ENCODE measurements at places on chromosomes 12 and 14. TPM values are rescaled to one million over a fixed set of nuclear protein-coding genes. Genes with fewer than 3 reads are reported as not detected.

DNA sequence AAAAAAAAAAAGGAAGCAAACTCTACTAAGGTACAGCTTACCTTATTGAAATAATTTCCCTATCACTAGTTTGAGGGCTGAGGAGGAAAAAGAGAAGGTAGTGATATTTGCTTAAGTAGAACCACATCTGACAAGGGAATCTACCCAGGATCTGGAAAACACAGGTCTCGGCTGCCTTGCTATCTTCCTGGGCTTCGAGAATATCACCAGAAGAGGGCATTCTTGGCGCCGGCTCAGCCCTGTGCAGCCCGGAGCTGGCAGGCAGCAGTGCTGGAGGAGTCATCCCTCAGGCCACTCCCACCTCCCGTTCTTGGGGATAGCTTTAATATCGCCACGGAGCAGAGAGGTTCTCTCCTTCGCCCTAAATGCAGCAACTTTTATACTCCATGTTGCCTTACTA lies 1181.2 kb downstream of the VRK1 start:
- peak; percentile 80 for DNase-seq
- peak overlapping the region; percentile 67 for H3K4me3 ChIP-seq
- no peaks in the 10 kb centered on the region for H3K36me3 ChIP-seq
- H3K27me3 ChIP-seq = peaks cover 7% of the 10 kb centered on the region
- H3K27ac ChIP-seq = no peak overlapping the region

- no peaks in the 10 kb centered on the region for H3K4me1 ChIP-seq
- no peak overlapping the region for H3K4me3 ChIP-seq
- peaks cover 5% of the 10 kb centered on the region for H3K27me3 ChIP-seq
- DNase-seq = no peak
- no peak overlapping the region for H3K27ac ChIP-seq
- peaks cover 14% of the 10 kb centered on the region for H3K36me3 ChIP-seq
These were observed 2.2 kb downstream of the SERPINA9 start for GRCh38 chr14:94473666-94474410.

GRCh38 chr14:63078569-63078968 lies 33.3 kb upstream of the KCNH5 start:
- no peak overlapping the region for H3K4me3 ChIP-seq
- H3K27ac ChIP-seq = no peak overlapping the region
- no peaks in the 10 kb centered on the region for H3K36me3 ChIP-seq
- H3K4me1 ChIP-seq = no peaks in the 10 kb centered on the region
- no peak for DNase-seq

- no peaks in the 10 kb centered on the region for H3K4me1 ChIP-seq
- no peaks in the 10 kb centered on the region for H3K27me3 ChIP-seq
- DNase-seq = no peak
- no peak overlapping the region for H3K4me3 ChIP-seq
- peak overlapping the region; percentile 84 for H3K27ac ChIP-seq
These were observed 6.8 kb upstream of the UNC119B start for GRCh38 chr12:120703311-120703942.

DNA sequence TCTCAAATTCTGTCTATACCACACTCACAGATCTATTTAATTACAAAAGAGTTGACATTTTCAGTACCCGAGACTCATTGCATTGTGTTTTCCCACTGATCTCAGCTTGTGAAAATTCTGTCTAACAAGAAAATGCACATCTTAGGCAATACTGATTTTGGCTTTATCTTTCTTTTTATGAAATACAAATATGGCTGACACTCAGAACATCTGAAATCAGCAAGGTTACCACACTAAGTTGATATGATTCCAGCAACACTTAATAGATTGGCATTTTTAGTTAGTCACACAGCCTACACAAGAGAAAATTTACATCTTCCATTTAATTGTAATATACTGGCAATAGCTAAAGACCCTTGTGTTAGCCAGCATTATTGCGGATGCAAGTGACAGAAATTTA lies 40.3 kb downstream of the PEX5 start:
- no peak overlapping the region for H3K4me3 ChIP-seq
- H3K4me1 ChIP-seq = no peaks in the 10 kb centered on the region
- H3K27me3 ChIP-seq = no peaks in the 10 kb centered on the region
- no peak for DNase-seq

GRCh38 chr14:91453744-91454143 lies 36.1 kb upstream of the CCDC88C start:
- no peaks in the 10 kb centered on the region for H3K27me3 ChIP-seq
- H3K4me1 ChIP-seq = peaks cover 15% of the 10 kb centered on the region
- H3K36me3 ChIP-seq = peaks cover 31% of the 10 kb centered on the region
- DNase-seq = no peak

- H3K27ac ChIP-seq = no peak overlapping the region
- H3K36me3 ChIP-seq = no peaks in the 10 kb centered on the region
- peaks cover 8% of the 10 kb centered on the region for H3K4me1 ChIP-seq
These were observed 45.7 kb upstream of the KCNA5 start for GRCh38 chr12:4997939-4998338.

DNA sequence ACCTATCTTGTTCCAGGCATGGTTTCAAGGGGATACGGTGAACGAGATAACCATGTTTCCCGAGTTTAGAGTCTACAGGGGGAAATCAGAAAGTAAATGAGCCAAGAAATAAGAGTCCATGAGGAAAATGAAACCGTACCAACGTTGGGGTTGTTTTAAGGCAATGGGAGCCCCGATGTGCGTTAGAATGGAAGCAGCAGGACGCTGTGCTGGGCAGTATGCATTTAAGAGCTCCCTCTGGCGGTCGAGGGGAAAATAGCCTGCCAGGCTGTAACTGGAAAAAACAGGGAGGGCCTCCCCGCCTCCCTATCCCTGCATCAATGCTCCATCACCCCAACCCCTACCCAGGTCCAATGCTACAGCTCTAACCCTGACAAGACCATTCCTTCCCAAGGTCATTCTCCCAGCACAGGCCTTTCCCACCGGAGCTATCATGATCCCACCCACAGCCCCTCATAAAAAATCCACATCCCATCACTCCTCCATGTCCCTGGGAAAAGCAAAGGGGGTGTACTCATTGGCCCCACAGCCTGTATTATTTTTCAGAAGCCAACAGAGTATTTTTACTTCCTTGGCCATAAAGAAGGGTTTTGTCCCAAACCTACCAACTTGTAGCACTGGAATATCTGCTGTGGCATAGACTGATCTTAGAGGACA lies 226.3 kb upstream of the NOS1 start:
- no peak overlapping the region for H3K4me3 ChIP-seq
- H3K27me3 ChIP-seq = no peaks in the 10 kb centered on the region
- DNase-seq = peak; percentile 81
- no peak overlapping the region for H3K27ac ChIP-seq

DNA sequence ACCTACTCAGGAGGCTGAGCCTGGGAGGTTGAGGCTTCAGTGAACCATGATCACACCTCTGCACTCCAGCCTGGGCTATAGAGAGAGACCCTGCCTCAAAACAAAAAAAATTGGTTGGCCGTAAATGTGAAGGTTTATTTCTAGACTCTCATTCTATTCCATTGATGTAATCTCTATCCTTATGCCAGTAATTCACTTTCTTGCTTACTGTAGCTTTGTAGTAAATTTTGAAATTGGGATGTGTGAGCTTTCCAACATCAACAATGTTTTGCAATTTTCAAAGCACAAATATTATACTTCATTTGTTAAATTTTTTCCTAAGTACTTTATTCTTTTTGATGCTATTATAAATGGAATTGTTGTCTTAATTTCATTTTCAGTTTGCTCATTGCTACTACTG lies 24.6 kb downstream of the LIN52 start:
- no peak overlapping the region for H3K4me3 ChIP-seq
- no peaks in the 10 kb centered on the region for H3K27me3 ChIP-seq
- H3K36me3 ChIP-seq = peaks cover 10% of the 10 kb centered on the region
- H3K27ac ChIP-seq = no peak overlapping the region

GRCh38 chr12:77204083-77204482 lies 138.7 kb upstream of the E2F7 start:
- H3K27ac ChIP-seq = no peak overlapping the region
- H3K4me3 ChIP-seq = no peak overlapping the region
- no peaks in the 10 kb centered on the region for H3K27me3 ChIP-seq

DNA sequence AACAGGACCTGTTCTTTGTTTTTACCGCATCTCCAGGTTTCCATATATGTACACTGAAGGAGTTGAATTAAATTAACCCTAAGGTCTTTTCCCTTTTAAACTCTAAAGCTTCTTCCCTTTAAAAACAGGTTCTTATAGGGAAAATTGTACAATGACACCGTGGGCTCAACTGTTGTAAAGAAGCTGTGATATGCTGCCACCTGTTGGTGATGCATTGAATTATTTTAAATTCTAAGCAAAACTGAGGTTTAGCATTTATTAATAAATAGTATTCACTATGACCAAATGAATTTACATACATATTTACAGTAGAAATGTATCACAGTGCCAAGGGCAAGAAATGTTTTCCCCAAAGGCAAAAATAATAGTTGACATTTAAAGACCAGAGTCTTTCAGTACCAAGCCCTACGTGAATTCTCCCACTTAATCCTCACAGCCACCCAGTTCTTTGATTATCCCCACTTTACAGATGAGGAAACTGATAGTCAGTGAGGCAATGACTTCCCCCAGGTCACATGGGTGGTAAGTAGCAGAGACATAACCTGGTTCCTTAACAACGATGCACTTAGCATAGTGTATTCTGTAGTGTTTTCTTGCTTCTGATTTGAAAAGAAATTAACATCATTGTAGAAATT lies 35.7 kb upstream of the TMEM263 start:
- H3K4me1 ChIP-seq = peaks cover 28% of the 10 kb centered on the region
- peaks cover 12% of the 10 kb centered on the region for H3K27me3 ChIP-seq
- H3K27ac ChIP-seq = no peak overlapping the region
- H3K36me3 ChIP-seq = peaks cover 10% of the 10 kb centered on the region
- DNase-seq = no peak

DNA sequence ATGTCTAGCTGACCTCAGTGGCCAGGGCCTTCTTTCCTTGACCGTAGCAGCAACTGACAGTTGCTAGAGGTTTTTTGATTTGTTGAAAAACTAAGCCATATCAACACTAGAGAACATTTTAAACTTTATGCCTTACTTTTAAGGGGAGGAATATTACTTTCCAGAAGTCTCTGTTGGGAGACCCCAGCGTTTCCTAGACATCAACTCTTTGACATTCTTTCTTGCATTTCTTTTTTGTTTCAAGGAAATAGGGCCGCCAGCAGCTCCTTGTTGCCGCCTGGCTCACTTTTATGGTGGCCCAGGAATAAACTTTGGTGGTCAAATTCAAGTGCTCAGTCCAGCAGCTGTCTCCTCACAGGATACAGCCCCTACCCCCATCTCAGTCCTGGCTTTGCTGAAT lies 2.5 kb upstream of the HOXC11 start:
- H3K4me3 ChIP-seq = no peak overlapping the region
- H3K36me3 ChIP-seq = no peaks in the 10 kb centered on the region
- H3K27me3 ChIP-seq = peaks cover 100% of the 10 kb centered on the region
- DNase-seq = no peak
- H3K27ac ChIP-seq = no peak overlapping the region

- no peaks in the 10 kb centered on the region for H3K4me1 ChIP-seq
- peaks cover 42% of the 10 kb centered on the region for H3K36me3 ChIP-seq
- no peaks in the 10 kb centered on the region for H3K27me3 ChIP-seq
- DNase-seq = peak; percentile 16
- no peak overlapping the region for H3K4me3 ChIP-seq
These were observed 473.1 kb downstream of the TMEM121 start for GRCh38 chr14:105999361-106000028.

- no peak for DNase-seq
- peaks cover 74% of the 10 kb centered on the region for H3K36me3 ChIP-seq
These were observed 269.0 kb downstream of the SLC15A4 start for GRCh38 chr12:128554546-128555304.

GRCh38 chr12:66925083-66925482 lies 246.2 kb upstream of the GRIP1 start:
- DNase-seq = no peak
- H3K4me1 ChIP-seq = peaks cover 11% of the 10 kb centered on the region
- H3K27me3 ChIP-seq = no peaks in the 10 kb centered on the region
- no peak overlapping the region for H3K4me3 ChIP-seq

- H3K36me3 ChIP-seq = peaks cover 27% of the 10 kb centered on the region
- H3K4me1 ChIP-seq = peaks cover 10% of the 10 kb centered on the region
- no peak for DNase-seq
- H3K27ac ChIP-seq = peak overlapping the region; percentile 99
- peak overlapping the region; percentile 95 for H3K4me3 ChIP-seq
These were observed 553 bp upstream of the DAZAP2 start for GRCh38 chr12:51238037-51238509.

The AVPR1A gene
- total RNA-seq = 0.24 TPM

The LRRC10 gene
- not detected for total RNA-seq

The NUDT4 gene
- total RNA-seq = 51.3 TPM

The SYNDIG1L gene
- total RNA-seq = 1.9 TPM

The TAS2R9 gene
- not detected for total RNA-seq

The PLCZ1 gene
- not detected for total RNA-seq

The LLPH gene
- 31.5 TPM for total RNA-seq

The ANKRD33 gene
- 1.7 TPM for total RNA-seq

Measured in WTC11 (cell line).